ENCODE measurements at places on chromosomes 6 and 20.

- DNase-seq = no peak
Measured at GRCh38 chr6:163707387-163708355, 293.2 kb downstream of the QKI start.

DNA sequence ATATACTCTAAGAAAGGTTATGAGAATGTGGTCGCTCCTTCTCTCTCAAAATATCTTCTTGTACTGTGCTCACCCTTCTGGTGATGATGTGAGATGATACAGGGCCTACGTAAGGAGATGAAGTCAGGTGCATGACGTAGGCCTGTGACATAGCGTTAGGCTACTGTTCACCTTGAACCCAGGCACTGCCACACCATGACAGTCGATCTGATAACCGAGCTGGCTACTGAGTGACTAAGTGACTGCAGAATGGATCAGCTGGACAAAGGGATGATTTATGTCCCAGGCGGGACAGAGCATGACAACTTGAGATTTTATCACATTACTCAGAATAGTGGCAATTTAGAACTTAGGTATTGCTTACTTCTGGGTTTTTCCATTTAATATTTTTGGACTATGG lies 11.2 kb downstream of the SLC24A3 start:
- no peak for DNase-seq

GRCh38 chr6:73004861-73005260 lies 220.4 kb downstream of the KHDC1L start:
- no peak for DNase-seq

DNA sequence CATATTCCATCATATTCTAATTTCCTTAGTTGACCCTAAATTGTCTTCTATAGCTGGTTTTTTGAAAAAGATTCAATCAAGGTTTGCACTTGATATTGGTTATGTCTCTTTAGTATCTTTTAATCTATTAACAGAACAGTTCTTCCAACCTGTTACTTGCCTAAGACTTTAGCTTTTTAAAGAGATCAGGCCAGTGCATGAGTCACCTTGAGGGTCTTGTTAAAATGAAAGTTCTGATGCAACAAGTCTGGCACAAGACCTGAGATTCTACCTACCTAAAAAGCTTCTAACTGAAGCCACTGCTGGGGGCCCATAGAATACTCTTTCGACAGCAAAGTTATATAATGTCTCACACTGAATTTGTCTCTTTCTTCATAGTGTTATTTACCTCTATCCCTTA lies 3.2 kb downstream of the USP45 start:
- DNase-seq = no peak

Measured in activated CD4-positive, alpha-beta T cell treated with anti-CD3 and anti-CD28 coated beads, Interleukin-2, amount 50 U/mL, for 24 hours (primary cell).